Stimulated activated CD4-positive, alpha-beta T cell treated with anti-CD3 and anti-CD28 coated beads, TNF-alpha, amount 100 ng/mL, for 24 hours (primary cell): ENCODE measurements at places on chromosomes 16 and 17.

GRCh38 chr17:1058423-1059130 lies 61.6 kb downstream of the TIMM22 start:
- DNase-seq, result peak; percentile 66

- DNase-seq, result no peak
Measured at GRCh38 chr17:57588086-57588485, 157.0 kb downstream of the CCDC182 start.

DNA sequence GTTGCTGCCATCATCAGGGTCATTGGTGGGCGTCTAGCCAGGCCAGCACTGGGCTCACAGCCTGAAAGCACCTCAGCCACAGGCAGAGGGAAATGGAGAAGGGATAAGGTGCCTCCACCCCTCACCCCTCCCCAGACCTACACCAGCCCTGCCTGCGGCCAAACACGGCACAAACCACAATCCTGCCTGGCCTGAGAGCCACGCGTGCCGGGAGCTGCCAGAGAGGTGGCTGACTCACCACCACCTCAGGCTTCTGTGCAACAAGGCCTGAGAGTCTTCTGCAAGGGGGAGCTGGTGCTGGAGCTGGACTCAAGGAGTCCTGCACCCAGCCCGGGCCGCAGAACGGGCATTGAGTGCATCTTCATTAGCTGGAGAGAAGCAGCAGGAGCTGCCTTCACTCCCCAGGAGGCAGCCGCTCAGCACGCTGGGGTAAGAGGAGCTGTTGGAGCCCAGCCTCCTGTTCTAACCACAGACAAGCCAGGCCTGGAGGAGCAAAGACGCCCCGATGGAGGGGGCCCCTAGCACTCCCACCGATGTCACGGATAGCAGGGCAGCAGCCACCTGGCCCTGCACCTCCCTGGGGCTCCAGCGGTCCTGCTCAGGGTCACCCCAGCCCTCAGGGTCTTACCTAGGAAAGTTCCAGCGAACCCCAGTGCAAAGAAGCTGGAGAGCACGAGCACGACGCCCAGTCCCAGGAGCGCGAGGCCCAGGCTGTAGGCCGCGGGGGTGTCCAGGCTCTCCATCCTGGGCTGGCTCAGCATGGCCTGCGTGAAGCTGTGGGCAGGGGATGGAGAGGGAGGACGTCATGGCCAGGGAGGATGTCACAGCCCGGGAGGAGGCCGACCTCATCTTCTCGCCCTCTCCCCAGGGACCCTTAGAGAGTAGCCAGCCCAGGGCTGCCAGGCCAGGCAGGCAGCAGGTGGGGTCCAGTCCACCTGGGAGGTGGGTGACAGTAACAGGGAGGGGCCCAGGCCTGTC lies 16.0 kb upstream of the RASD1 start:
- DNase-seq, result no peak

GRCh38 chr16:65842067-65842466 lies 524.4 kb upstream of the CDH5 start:
- DNase-seq, result no peak

- DNase-seq, result no peak
Measured at GRCh38 chr17:60156746-60157145, 7.0 kb downstream of the CA4 start.

DNA sequence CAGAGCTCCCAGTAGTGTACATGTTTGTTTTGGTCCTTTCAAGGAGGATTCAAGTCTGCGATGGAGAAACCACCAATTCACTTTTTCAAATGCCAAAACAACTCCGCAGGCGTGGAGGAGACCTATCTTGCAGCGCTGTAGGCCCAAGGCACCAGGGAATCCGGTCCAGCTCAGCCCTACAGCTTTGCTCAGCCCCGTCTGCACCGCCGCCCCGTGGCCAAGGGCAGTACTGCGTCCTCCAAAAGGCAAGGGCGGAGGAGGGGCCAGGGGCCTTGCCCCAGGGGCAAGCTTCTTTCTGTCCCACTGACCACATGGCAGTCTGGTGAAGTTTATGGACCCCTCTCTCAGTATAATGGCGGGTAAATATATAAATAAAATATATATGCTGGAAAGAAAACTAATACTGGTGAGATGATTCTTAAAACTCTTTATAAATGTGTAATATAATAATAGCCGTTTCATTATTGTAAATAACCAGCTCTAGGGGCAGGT lies 709 bp upstream of the CD300LG start:
- peak; percentile 56 for DNase-seq

GRCh38 chr16:89200850-89201411 lies 594 bp upstream of the SLC22A31 start:
- DNase-seq, result no peak

- no peak for DNase-seq
Measured at GRCh38 chr16:24075302-24075701, 180.8 kb upstream of the CACNG3 start.

- no peak for DNase-seq
Measured at GRCh38 chr17:38881600-38882191, 11.8 kb downstream of the LASP1 start.

DNA sequence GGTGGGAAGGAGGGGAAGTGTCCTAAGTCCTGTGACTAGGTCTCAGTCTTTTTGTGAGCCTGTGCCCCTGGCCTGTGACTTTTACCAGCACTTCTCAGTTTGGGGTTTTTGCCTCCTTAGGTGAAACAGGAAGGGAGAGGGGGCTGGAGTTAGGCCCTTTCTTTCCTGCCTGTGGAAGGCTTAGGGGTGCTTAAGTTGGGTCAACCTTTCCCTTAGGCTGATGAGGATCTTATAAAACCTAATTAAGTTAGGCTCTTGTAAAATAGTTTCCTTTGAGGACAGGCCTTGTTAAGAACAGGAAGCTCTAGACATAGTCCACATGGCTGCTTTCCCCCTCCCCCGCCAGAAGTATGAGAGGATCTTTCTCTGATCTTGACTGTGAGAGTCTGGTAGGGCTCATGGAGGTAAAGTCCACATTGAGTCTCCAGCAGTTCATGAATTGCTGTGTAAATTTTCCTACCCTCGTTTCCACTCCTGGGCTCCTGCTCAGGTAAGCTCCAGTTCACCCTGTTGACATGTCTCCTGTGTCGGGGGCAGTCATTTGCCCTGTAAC lies 17.0 kb upstream of the DNASE1 start:
- no peak for DNase-seq

DNA sequence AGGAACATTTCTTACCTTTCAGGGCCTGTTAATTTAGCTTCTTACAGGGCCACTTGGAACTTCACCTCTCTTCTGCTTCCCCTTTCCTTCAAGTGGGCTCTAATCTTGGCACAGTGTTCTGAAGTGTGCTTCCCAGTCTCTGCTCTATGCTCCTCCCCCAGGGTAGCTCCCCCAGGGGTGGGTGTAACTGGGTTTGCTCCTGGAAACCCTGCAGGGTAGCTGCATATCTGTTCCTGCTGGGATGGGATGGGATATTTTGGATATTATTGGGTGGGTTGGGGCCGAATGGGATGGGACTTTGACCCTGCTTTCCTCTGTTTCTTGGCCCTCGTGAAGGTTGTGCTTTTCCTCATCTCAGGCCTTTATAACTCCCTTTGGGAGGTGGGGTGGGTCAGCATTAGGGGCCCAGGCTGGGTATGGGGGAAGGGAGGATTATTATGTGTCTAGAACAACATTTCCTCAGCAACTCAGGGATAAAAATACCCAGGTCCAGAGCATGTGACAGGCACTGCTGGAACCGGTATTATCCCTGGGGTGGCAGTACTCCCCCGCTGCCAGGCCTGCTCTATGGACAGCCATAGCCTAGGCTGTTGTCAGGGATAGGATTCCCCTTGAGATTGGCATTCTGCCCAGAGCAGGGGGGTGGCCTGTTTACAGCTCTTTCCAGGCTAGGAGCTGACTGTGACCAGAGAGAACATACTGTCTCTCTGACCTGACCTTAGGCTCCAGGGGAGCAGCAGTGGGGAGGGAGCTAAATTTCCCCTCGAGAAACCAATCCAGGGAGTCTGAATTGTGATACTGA lies 5.0 kb downstream of the NFE2L1 start:
- DNase-seq, result no peak

GRCh38 chr16:86430814-86431213 lies 79.5 kb upstream of the FOXF1 start:
- DNase-seq, result no peak

- DNase-seq, result no peak
Measured at GRCh38 chr17:2048805-2049204, 6.1 kb upstream of the HIC1 start.

GRCh38 chr16:50694206-50694605 lies 800 bp downstream of the NOD2 start:
- DNase-seq, result no peak

DNA sequence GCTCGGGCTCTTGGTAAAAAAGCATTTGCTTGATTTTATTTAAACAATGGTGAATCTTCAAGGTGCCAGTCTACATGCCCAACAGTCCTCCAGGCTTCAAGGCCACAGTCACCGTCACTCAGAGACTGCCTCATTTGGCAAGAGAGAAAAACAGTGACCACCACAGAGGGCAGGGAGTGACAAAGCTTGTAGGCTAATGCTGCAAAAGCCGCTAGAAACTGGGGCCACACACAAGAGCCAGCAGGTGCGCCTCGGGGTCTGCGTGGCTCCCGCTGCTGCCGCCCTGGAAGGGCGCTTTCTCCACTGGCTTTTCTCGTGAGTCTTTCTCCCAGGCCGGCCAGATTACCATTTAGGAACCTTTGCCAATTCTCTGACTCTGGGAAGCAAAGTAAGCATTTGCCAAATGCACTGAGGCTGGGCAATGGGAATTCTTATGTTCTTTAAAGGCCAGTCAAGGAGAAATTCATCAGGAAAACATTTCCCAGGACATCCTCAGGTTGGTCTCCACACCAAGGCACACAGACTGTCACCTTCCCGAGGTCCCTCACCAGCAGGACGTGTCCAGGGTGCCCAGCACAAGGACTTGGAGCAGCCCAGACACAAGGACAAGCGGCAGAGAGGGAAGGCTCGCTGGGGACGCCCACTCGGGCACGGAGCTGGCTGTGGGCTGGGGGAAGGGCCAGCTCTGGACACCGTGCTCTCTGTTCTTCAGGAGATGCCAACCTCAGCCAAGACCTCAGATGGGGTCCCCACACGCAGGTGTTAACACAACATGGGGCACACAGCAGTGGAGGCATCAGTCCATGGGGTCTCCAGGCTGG lies 12.5 kb upstream of the C16orf95 start:
- DNase-seq, result no peak

DNA sequence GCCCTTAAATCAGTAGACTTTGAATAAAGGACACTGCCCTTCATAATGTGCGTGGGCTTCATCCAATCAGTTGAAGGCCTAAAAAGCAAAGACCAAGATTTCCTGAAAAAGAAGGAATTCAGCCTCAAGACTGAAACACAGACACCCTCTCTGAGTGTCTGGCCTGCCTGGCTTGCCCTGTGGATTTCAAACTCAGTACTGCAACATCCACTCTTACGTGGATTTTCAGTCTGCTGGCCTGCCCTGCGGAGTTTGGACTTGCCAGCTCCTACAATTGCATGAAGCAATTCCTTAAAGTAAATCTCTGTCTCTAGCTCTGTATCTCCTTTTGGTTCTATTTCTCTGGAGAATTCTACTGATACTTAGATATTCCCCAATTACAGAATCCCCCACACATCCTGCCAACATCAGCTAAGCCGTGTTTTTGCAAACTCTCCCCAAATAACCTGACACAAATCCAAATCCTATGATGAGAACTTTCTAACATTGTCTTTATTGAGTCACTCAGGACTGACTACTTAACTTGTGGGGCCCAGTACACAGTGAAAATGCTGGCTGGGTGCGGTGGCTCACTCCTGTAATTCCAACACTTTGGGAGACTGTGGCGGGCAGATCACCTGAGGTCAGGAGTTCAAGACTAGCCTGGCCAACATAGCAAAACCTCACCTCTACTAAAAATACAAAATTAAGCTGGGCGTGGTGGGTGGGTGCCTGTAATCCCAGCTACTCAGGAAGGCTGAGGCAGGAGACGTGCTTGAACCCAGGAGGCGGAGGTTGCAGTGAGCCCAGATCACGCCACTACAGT lies 7.2 kb upstream of the TNFRSF17 start:
- no peak for DNase-seq

DNA sequence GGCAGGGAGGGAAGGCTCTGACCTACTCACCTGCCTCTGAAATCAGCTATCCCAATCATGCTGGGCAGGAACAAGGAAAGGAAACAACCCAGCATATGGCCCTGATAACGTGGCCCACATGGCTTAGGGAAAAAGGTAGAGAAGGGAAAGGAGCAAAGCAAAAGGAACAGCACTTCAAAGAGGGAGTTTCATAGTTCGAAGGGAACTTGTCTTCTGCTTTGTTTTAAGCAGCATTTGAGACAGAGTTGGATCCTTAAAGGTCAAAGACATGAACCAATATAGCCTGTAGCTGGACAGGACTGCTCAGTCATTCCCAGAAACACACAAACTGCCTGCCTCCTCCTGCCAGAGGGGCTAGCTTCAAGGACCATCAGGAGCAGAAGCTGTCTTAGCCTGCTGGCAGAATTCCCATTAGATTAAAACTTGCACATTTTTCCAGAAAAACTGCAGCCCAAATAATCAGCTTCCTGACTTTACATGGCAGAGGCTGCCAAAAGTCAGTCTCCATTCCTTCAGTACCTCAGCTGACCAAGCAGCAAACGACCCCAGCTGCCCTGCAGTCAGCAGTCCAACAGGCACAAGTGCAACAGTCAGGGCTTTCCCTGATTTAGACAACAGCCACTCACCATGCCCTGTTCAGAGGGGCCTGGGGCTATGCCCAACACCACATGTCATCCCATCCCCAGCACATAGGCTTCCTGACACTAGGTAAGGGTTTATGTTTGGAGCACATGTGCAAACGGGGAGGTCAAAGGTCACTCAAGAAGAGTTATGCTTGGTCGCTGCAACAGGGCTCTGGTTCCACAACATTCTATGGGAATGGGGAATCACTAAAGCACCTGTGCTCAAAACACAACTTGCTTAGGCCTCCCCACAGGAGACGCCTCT lies 32.5 kb downstream of the RANBP10 start:
- DNase-seq, result no peak

DNA sequence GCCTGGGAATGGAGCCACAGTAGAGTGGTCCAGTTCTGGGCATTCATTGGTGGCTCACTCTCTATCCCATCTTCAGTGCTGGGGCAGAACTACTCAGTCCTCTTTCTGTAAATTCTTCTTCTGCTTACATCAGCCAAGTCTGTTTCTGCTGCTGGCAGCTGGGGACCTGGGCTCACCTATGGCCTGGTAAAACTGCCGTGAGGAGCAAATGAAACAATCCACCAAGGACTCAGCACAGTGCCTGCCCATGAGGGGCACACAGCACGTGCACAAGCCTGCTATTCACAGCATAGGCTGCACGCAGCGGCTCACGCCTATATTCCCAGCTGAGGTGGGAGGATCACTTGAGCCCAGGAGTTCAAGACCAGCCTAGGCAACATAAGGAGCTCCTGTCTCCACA lies 30.9 kb upstream of the SNN start:
- DNase-seq, result no peak

- no peak for DNase-seq
Measured at GRCh38 chr17:61335105-61335844, 64.4 kb upstream of the TBX2 start.

- no peak for DNase-seq
Measured at GRCh38 chr17:50461550-50462132, 7.0 kb downstream of the CHAD start.

GRCh38 chr17:2929881-2930533 lies 133.4 kb downstream of the OR1D5 start:
- no peak for DNase-seq

DNA sequence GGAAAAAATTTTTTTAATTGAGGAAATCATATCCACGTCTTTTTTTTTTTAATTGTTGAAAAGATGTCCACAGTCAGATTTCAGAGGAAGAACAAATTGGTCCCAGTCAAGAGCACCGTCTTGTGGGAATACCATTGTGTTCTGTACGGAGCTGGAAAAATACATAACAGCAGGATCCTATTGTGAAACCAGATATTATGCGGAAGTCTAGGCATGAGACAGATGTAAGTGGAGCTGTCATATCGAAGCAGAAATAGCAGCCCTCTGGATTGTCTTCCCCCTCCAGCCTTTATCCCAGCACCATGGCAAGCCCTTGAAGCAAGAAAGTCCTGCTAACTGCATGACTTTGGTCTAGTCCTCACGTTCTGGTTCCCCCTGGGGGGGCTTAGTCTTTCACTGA lies 391.6 kb upstream of the ASIC2 start:
- DNase-seq, result no peak
